EL (cell line): ENCODE measurements at places on chromosomes 7 and 10.

DNA sequence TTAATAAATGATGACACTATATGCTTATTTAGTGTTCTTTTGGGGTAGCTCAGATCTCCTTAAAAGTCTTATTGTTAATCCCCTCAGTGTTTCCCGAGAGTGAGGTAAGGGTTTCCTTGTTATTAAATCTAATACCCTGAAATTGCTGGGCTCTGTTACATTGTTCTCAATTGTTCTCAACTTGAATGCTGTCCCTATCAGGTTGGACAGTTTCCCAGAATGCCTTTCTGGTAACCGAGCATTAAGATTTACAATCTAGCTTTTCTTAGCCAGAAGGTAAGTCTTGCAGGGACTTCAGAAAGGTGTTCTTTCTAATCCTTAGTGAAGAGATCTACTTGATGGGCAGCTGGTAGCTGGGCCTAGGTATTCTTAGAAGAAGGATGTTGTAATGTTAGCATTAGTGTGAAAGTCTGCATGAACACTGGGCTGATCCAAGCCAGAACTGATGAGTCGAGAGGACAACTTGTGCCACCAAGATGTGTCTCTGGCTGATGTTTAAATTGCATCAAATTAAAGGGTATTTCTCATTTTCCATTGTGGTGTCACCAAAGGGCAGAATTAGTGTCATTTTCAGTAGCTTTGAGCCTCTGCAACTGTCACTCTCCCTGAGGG lies 89.9 kb downstream of the SND1 start:
- no peak for DNase-seq

- DNase-seq = no peak
These were observed 104.0 kb upstream of the NANOS1 start for GRCh38 chr10:118925404-118926071.

DNA sequence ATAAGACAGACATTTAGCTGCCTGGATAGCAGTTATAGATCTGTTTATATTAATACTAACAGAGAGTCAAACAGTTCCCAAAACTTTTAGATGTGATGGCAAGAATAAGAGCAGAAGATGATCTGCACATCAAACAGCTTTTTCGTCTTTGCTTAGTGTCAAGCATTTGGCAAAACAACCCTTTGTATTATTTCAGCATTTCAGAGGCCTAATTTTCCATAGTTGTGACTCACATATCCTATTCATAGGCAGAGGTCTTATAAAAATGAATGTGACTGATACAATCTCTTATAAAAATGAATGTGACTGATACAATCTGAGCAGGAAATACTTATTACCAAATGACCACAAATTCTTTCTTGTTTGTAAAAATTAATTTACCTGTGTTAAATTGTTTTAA lies 71.2 kb downstream of the LRRTM3 start:
- DNase-seq = no peak

DNA sequence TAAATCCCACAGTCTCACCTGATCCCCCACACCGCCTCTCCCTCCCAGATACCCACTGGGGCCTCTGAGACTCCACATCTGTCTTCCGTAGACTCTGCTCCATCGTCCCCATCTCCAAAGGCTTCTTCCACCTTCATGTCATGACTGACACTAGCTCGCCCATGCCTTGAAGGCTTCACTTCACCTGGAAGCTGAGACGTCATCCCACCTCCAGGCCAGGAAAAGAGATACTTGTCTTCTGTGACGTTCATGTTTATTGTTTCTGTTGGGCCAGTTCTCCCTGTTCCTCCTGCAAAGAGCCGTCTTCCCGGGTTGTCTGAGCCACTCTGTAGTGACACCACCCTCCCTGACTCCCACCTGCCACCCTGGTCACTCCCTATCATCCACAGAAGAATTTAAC lies 3.6 kb upstream of the ZNF862 start:
- DNase-seq = no peak

- DNase-seq = no peak
These were observed 4.3 kb downstream of the SFXN3 start for GRCh38 chr10:101035314-101035713.
